ENCODE measurements at places on chromosomes 7 and 10. TPM values are rescaled to one million over a fixed set of nuclear protein-coding genes. Genes with fewer than 3 reads are reported as not detected.

Gene TMEM140
- 10.7 TPM for total RNA-seq

- DNase-seq: no peak
Observed at GRCh38 chr7:90631502-90631901, 35.4 kb downstream of the CDK14 start.

DNA sequence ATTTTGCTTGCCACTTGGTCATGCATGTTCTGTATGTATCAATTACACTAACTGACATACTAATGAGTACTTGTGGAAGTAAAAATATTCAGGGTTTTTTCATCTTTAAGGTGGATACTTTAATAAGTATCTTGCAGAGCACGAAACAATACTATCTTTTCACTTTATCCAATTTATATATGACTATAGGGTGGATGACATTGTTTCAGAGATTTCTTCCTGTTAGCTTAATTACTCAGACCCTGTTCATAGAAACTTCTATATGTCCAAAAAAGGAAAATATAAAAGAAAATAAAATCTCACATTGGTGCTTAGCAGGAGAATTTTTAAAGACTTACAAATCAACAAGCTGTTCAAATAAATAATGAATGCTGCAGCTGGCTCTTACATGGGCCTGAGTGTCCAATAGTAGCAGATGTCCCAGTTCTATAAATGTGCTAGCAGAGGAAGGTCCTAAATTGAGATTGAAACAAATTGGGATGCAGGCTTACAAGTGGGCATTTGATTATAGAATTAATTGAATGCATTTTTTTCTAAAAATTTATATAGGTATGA, 91.5 kb upstream of the THSD7A start:
- DNase-seq: no peak

DNA sequence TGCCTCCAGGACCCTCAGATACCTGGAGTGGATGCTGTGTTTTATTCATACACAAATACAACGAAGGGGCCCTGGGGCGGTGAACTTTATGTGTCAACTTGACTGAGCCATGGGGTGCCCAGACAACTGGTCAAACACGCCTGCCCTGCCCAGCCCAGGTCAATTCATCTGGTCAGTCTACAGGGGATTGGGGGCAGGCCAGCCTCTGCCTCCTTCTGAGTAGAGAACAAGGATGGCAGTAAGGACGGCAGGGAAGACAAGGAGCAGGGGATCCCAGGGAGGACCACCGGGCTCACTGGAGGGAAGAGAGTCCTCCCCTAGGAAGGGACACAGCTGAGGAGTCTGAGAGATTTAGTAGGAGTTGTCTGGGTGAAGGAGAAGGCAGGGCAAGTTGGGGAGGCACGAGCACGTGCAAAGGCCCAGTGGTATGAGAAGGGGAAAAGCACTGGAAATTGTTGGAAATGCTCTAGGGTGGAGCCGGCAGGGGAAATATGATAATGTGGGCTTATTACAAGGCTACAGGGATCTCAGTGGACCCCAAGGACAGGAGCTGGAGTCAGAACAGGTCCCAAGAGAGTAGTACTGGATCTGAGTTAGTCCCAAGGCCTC, 63.4 kb downstream of the MYL10 start:
- no peak for DNase-seq

- DNase-seq: no peak
Observed at GRCh38 chr10:97759158-97759887, 12.5 kb downstream of the SFRP5 start.

All from right atrium auricular region (tissue), 2 donors.